ENCODE measurements at places on chromosomes 1 and 21.

GRCh38 chr1:77642196-77642595 lies 40.3 kb downstream of the ZZZ3 start:
- no peak for DNase-seq

- DNase-seq, result no peak
Measured at GRCh38 chr1:226406401-226406881, 1.5 kb downstream of the PARP1 start.

GRCh38 chr1:113538225-113538624 lies 147.9 kb downstream of the MAGI3 start:
- DNase-seq, result no peak

GRCh38 chr1:14476170-14476955 lies 122.1 kb upstream of the KAZN start:
- DNase-seq, result no peak

- DNase-seq, result no peak
Measured at GRCh38 chr1:160437432-160438316, 37.3 kb downstream of the VANGL2 start.

GRCh38 chr1:74857676-74858075 lies 124.7 kb downstream of the TYW3 start:
- DNase-seq, result no peak

GRCh38 chr1:41504114-41505035 lies 19.9 kb upstream of the EDN2 start:
- DNase-seq, result no peak

DNA sequence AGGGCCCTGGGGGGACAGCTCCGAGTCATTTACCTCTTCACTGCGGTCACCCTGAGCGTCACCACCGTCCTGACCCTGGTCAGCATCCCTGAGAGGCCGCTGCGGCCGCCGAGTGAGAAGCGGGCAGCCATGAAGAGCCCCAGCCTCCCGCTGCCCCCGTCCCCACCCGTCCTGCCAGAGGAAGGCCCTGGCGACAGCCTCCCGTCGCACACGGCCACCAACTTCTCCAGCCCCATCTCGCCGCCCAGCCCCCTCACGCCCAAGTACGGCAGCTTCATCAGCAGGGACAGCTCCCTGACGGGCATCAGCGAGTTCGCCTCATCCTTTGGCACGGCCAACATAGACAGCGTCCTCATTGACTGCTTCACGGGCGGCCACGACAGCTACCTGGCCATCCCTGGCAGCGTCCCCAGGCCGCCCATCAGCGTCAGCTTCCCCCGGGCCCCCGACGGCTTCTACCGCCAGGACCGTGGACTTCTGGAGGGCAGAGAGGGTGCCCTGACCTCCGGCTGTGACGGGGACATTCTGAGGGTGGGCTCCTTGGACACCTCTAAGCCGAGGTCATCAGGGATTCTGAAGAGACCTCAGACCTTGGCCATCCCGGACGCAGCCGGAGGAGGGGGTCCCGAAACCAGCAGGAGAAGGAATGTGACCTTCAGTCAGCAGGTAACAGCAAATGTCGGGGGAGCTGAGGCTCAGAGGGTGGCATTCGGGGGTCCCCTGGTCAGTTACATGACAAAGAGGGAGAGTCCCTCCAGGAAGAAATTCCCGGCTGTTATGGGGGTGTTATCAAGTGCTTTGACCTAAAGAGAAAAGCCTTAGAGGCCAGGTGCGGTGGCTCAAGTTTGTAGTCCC lies 12.6 kb downstream of the SLC45A1 start:
- no peak for DNase-seq

DNA sequence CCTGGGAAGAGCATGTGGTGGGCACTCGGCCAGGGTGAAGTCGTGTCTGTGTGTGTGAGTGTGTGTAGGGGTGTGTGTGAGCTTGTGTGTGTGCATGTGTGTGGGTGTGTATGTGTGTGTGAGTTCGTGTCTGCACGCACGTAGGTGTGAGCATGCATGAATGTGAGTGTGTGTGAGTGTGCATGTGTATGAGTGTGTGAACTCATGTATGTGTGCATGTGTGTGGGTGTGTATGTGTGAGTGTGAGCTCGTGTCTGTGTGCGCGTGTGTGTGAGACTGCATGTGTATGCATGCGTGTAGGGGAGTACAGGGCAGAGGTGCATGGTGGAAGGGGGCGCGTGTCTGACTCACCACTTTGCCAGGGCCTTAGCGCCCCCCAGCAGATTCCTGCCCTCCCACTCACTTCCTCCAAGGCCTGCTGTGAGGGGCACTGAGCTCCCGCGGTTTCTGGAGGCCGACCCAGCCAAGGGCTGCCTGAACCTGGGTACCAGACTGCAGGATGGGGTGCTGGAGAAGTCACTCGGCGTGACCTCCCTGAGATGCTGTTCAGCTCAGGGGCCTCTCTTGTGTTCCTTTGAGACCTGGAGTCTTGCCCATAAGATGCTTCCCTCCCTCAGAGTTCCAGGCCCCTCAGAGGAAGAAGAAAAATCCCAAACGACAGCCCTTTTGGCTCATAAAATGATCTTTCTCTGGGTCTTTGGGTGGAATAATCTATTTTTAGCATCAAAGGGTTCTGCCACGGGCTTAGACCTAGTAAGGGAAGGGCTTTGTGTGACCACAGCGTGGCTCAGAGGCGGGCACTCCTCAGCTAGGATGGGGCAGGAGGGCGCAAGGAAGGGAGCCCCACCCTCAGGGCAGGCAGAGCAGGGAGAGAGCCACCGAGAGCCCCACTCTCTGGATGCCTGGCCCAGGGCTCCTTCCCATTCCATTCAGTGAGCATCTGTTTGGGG lies 41.1 kb upstream of the RUNX3 start:
- no peak for DNase-seq

DNA sequence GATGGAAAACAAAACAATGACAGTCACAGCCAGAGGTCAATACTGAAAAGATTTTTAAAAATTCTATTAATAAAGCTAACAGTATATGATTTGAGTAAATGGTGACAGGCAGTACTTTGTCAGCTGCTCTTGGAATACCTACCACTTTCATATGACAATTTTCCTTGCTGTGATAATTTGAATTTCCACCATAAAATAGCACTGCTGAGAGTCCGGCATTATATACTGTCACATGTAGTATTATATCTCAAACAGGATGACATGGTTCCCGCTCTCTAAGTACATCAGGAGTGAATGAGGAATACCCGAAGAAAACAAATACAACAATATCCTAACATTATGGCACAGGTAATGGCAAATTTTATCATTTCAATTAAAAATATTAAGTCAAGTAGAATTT lies 146.8 kb upstream of the TMPRSS15 start:
- no peak for DNase-seq

DNA sequence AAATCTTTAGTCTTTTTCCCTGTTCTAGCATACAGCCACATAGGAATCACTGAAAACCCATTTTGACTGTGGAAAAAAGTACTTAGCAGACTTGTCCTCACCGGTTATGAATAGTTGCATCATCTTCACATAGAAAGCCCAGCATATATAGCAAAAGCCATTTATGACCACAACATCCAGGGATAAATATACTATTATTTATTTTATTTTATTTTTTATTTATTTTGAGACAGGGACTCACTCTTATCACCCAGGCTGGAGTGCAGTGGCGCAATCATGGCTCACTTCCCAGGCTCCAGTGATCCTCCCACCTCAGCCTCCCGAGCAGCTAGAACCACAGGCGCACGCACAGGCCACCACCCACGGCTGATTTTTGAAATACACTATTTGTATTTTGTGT lies 175.3 kb downstream of the GALNT2 start:
- DNase-seq, result no peak

DNA sequence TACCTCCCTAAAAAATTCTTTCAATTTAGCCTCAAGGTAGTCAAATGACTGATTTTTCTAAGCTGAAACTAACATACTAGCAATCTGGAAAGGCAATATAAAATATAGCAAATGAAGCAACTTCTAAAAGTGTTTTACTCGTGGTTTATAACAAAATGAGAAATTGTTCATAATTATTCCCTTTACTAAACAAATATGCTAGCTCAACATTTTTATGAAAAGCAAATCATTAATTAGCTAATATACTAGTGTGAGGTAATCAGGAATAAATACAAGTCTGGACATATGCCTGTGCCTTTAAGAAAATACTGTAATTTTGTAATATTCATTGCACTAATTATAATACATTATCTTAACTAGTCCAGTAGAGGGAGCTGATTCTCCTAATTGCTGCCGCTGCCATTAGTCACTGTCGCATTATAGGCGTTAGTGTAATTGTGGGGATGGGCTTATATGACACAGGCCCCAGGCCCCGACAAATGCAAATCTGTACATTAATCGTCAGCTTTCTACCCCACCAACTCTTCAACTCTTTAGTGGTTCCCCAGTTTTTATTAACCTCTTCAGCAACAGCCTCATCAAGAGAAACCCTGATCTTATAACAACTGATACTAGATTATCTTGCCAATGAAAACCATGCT lies 160.9 kb downstream of the GABPA start:
- DNase-seq, result no peak

All from activated CD4-positive, alpha-beta T cell treated with anti-CD3 and anti-CD28 coated beads for 24 hours (primary cell).